ENCODE measurements at places on chromosomes 3 and 15.

GRCh38 chr3:5663601-5664000 is 476.1 kb downstream of the EDEM1 start:
- DNase-seq = no peak

DNA sequence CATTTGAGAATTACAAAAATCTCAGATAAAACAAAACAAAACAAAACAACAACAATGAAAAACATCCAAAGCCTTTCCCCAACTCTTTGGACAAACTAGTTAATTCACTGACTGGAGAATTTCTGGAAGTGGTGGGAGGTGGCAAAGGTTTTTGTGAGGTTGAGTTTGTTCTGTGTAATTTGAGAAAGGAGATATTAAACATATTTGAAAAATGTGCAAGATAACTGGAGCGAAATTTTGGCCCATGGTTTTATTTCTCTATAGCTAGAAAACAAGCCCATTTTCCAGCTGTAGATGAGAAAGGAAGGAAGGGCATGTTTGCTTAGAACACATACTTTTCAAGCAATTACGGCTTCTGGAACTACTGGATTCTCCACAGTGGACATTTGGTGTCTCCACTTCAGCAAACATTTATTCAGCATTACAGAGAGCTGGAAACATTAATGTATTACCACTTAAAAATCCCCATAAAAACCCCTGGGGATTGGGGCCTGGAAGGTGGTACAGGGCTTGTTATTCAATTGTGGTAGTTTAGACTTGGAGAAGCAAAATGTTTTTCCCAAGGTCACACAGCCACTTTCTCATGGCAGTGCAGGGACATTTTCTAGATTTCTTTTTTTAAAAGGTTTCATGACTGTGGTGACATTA is 135.8 kb downstream of the THSD4 start:
- no peak for DNase-seq

- no peak for DNase-seq
These were observed 2.3 kb downstream of the MEGF11 start for GRCh38 chr15:66251065-66251789.

DNA sequence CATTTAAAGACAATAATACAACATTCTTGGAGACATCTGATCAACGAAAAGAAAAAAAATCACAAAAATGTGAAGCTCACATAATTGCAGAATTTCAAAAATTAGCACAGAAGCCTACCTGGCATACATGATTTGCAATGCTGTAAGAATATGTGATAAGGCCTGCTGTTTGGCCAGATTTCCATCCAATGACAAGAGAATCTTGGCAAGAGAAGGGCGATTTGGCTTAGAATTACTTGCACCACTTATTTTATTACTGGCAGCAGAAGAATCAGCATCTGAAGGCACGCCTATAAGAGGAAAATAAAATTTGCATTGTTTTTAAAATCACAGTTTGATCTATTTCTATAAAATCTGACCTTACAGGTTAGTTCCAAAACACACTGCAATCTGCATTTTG is 70.3 kb upstream of the OCA2 start:
- DNase-seq = no peak

GRCh38 chr3:42653560-42654330 is at the start of gene ZBTB47:
Gene ZBTB47, plus strand, starts transcription at chr3:42653697. Its CDS starts 4,659 bp downstream, at chr3:42658356.
- DNase-seq = no peak

DNA sequence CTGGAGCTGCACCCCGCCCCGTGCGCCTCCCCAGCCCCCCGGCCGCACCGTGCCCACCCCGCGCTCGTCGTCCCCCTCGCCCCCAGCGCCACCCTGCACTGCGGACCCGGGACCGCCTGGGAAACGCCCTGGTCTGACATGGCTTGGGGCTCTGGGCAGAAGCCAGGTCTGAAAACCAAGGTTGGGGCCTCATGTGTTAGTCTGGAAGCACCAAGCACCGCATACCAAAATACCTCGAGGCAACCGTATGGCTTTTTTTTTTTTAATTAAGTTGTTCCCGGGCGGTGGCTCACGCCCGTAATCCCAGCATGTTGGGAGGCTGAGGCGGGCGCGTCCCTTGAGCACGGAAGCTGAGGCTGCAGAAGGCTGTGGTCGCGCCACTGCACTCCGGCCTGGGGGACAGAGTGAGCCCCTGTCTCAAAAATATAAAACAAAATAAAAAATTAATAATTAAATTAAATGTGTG is 91.5 kb upstream of the CHD2 start:
- no peak for DNase-seq

DNA sequence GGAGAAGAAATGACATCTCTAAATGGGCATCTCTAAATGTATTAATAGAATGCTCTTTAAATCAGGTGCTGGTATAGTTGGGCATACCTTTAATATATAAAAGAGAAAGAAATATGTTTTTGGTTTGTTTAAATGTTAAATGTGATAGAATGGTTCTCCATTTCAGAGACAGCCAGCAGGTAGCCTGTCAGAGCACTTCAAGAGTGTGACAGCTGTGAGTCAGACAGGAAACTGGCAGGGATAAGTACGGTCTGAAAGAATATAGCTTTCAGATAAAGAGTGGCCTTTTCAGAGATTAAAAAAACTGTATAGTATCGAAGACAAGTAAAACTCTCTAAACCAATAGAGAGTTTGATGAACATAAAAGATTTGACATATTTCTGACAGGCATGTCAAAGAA is 654.1 kb downstream of the IGSF11 start:
- no peak for DNase-seq
